IMR-90 (cell line): ENCODE measurements at places on chromosomes 7 and 10.

GRCh38 chr10:5064656-5065055, 29.6 kb upstream of the AKR1C3 start:
- DNase-seq: peak; percentile 2

DNA sequence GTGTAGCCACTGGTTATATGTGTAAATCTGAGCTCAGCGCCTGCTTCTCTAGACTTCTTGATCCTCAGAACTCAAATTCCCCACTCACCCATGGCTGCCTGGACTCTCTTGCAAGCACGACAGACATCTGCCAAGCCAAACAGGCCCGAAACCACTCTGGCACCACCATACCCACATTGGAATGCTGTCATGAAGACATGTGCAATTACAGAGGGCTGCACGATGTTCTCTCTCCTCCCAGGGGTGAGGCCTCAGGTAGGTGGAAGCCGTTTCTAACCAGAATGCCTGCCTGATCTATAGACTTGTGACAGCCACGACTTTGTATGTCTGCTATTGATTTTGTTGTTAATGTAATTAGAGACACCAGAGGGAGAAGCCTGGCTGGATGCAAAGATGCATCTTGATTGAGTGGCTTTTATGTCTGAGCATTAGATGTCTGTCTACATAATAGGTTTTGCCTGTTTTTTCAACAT, 4.0 kb downstream of the BAMBI start:
- DNase-seq: no peak

DNA sequence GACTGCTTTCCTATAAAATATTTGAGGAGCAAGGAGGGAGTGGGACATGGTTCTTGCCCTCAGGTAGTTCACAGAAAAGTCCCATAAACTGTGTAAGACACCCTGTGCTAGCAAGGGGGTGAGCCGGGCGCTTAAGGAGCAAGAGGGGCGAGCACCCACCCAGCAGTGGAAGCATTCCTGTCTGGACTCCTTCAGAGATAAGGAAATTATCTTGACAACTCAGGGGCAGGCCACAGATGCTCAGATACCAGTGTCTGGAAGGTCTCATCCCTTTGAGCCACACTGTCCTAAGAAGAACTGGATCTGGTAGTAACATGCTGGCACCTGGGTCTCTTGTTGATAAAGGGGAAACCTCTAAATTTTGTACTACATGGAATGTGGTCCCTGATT, 54.1 kb downstream of the DAGLB start:
- DNase-seq: no peak

DNA sequence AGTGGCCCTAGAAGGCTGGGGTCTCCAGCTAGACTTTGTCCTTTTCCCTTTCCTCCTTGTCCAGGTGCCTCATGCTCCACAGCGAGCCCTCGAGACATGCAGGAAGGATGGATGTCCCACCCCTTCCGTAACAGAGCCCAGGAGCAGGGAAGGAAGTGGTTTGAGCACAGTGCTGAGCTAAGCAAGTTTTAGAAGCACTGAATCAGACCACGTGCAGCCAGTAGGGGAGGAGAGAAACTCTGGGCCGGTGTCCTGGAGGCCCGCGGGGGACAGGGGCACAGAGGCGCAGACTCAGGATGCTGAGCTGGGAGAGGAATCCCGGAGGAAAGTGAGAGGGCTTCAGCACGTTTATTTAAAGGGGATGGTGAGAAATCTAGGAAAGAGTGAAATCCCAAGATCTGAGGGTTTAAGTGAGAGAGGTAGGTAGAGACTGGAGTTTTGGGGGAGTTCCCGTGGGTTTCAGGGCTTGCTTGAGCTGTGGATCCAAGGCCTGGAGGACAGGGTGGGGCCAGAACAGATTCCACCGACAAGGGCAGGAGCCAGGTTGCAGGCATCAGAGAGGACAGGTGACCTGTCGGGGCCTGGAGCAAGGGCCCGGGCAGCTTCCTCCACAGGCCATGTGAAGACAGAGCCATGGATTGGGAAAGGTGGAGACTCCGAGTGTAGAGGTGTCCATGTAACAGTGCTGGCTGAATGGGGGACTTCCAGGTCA, 4.4 kb upstream of the IRF5 start:
- DNase-seq: no peak

- DNase-seq: no peak
Observed at GRCh38 chr10:97490592-97490991, 7.6 kb downstream of the MMS19 start.
